SIG-M5 (cell line): ENCODE measurements at places on chromosomes 11 and 22.

DNA sequence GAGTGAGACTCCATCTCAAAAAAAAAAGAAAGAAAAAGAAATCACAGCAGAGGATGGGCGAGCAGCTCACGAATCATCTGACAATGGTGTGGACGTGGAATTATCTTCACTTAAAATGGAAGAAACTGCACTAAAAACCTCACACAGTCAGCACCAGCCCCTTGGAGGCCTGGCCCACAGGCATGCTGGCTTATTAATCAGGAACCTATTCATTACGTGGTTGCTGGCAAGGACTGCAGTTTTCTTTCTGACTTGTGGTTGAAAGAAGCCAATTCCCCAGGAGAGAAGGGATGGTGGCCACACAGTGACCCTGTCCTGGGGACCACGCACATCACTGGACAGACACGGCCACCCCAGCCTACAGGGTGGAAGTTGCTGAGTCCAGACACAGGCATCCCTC lies 401.1 kb downstream of the CTTN start:
- no peak for DNase-seq

- DNase-seq: no peak
Observed at GRCh38 chr11:116300232-116300631, 472.6 kb downstream of the BUD13 start.

DNA sequence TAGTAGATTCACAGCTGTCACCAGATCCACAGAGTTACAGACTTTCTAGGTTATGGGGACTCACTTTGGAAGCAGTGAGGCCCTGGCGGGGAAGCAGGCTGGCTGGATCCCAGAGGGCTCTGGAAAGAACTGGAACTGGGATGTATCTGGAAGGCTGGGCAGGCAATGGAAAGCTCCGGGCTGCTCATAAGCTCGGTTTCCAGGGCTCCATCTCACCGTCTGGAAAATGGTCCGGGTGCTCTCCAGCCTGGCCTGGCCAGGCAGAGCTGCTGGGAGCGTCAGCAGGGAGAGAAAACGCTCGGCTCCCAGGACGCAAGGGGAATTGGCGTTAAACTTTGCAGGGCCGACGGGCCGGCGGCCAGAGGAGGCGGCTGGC lies 335 bp upstream of the SEZ6L start:
- no peak for DNase-seq

GRCh38 chr22:48157676-48158075 lies 1395.2 kb downstream of the TBC1D22A start:
- no peak for DNase-seq

- DNase-seq: no peak
Observed at GRCh38 chr11:115153135-115153534, 351.1 kb downstream of the CADM1 start.

GRCh38 chr11:69436041-69436982 lies 45.2 kb upstream of the LINC01488 start:
- no peak for DNase-seq

DNA sequence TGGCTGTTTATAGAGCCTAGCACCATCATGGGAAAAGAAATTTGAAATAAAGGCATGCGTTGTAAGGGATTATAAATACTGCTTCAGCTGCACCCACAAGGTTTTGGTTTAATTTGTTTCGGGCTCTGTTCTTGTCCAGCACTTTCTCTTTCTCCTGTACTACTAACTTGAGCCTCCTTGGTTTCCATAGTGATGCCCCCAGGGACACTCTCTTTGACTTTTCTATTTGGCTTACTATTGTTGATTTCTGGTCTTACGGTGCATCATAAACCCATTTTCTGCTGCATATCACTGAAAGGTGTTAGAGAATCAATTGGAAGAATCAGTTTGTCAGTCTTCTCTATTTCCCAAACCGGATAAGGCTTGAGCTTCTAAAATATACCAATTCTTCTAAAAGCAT lies 1674.3 kb upstream of the RAG2 start:
- no peak for DNase-seq

DNA sequence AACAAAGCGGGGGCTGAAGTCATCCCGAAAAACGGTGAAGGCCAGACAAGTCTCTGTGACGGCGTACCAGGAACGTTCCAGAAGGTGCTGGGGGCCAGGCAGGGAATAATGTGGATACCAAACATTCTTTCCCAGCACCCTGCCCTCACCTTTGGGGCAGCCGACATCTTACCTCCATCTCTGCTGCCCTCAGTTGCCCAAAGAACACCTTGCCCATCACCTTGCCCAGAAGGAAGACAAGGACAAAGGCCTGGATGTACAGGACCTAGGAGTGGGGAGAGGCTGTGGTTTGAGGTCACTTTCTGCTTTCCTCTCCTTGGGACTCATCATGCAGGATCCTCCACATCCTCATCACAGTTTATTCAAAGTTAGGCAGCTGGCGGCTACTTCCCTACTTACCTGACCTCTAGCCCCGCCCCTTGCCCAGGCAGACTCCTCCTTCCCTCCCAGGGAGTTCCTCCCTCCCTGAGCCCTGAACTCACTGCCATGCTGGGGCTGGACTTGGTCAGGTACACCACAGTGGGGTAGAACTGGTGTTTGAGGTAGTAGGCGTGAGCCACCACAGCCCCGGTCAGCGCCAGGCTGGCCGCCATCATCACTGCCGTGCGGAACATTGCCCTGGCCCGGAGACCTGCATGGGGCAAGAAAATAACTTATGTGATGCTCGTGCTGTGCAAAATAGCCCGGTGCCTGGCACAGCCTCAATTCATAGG lies 1.2 kb downstream of the SYVN1 start:
- DNase-seq: no peak

GRCh38 chr11:16098526-16099205 lies 257.7 kb downstream of the SOX6 start:
- DNase-seq: no peak

- no peak for DNase-seq
Observed at GRCh38 chr11:69395287-69395686, 86.2 kb upstream of the LINC01488 start.

- no peak for DNase-seq
Observed at GRCh38 chr22:26550498-26551033, 38.3 kb upstream of the TFIP11 start.

DNA sequence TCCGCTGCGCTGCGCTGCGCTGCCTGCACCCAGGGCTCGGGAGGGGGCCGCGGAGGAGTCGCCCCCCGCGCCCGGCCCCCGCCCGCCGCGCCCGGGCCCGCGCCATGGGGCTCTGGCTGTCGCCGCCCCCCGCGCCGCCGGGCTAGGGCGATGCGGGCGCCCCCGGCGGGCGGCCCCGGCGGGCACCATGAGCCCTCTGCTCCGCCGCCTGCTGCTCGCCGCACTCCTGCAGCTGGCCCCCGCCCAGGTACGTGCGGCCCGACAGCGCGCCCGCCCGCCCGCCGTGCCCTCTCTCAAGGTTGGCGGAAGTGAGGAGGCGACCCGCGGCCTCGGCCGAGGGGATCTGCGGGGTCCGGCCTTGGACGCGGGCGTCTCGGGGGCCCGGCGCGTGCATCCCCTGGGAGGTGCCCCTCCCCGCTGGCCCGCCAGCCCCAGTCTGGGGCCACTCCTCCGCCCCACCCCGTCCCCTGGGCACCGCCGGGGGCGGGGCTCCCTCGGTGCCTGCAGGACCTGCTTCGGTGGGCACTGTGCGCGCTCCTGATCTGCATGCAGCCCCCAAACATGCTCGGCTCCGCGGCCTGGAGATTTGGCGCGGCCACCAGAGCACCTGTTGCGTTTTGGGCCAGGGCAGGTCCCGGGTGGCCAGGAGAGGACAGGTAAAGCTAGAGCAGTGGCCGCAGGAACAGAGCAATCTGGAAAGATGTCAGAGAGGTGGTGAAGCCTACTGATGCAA lies 429 bp downstream of the VEGFB start:
- no peak for DNase-seq

DNA sequence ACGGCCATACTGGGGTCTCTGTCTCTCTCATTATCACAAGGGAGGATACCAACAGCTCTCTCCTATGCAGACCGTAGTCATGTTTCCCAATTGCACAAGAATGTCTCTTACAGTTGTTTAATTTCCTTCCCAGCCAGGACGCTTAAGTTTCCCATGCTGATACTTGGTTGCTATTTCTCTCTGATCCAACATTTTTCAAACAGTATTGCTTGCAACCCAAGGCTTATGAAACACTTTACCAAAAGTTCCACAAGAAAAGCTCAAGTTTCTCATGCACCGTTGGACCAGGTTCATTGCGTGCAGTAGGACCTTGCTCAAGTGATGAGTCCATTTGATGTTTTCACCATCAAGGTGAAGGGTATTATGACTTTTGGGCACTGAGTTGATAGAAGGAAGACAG lies 46.6 kb downstream of the GGTLC2 start:
- no peak for DNase-seq

- no peak for DNase-seq
Observed at GRCh38 chr11:47443817-47444216, 5.1 kb downstream of the RAPSN start.

DNA sequence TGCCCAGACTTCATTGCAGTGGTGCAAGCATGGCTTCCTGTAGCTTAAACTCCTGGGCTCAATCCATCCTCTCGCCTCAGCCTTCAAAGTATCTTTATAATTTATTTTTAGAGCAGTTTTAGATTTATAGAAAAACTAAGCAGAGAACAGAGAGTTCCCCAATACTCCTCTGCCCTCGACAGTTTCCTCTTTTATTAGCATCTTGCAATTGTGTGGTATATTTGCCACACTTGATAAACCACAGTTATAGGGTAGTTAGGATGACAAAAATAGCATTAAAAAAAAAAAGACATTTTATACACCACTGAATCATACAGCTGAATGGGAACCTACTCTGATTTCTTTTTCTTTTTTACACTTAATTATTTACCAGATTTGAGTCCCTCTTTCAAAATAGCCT lies 31.2 kb downstream of the MS4A2 start:
- DNase-seq: peak; percentile 57

GRCh38 chr11:62340269-62340901 lies 3.1 kb downstream of the ASRGL1 start:
- no peak for DNase-seq

GRCh38 chr11:27553186-27553585 lies 46.6 kb upstream of the LIN7C start:
- DNase-seq: no peak

DNA sequence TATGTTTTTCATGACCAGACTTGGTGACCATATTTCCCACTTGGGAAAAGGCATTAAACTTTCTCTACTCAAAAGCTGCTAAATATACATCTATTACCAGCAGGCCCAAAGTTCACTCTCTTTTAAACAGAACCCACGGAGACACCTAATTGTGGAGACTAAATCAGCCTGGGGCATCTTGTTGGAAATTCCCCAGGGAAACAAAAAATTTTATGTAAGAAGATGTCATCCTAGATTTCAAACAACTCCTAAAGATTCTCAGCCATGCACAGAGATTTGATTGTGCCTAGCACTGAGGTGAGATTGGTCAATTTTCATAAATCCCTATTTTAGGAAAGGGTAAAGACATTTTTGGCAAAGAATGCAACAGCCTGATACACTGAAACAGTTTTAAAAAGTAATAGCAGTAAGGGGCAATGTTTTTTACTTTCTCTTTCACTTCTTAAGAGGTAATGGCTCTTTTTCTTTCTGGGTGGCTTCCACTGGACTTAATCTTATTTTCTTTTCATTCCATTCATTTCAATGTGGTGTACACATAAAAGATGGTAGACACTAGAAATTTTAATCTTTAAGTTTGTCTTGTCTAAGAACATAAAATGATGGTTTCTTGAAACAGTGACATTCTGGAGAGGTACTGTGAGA lies 9.6 kb downstream of the OR52N2 start:
- no peak for DNase-seq

GRCh38 chr22:21009638-21010425 lies 5.1 kb upstream of the P2RX6 start:
- DNase-seq: no peak

- no peak for DNase-seq
Observed at GRCh38 chr11:126808836-126809235, 191.7 kb downstream of the KIRREL3 start.

- DNase-seq: no peak
Observed at GRCh38 chr11:32396331-32396730, 39.0 kb downstream of the WT1 start.

DNA sequence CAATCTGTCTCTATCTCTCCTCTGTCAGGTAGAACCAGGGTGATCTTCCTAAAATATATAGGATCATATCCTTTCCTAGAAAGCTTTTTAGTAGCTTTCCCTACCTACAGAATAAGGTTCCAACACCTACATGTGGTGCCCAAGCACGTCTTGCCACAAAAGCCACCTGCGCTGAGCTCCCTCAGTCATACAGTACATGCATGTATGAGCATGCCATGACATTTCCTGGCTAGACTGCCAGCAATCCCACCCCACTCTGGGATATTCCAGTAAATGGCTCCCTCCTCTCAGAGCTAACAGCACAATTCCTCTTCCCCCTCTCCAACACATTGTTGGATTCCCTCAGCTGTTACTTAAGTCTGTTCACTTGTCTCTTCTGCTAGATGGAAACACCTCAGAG lies 398.0 kb downstream of the TENM4 start:
- no peak for DNase-seq

DNA sequence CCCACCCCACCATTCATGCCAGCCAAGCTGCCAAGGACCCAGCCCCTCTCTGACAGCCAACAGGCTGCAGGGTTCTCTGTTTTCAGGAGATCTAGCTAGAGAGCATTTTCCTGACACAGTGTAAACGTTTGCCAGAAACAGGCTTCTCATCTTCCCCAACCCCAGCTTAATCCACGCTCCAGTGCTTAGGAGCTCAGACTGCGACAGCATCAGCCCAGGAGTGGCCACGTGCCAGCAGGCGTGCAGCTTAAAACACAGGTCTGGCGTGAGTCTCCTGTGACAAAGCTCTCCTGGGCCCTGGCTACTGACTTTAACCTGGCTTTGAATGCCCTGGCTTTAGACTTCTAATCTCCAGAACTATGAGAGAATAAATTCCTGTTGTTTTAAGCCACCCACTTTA lies 66.6 kb downstream of the GALNT18 start:
- no peak for DNase-seq
